Activated naive CD4-positive, alpha-beta T cell treated with anti-CD3 and anti-CD28 coated beads, Interleukin-2, amount 10 ng/mL, durations not matched to agents 7 days and 5 days (primary cell): ENCODE measurements at places on chromosomes 7 and 10.
A peak's percentile ranks its signal among the peaks of the same experiment; 100 is the strongest.

- peak; percentile 19 for DNase-seq
These were observed 100.7 kb downstream of the NKX6-2 start for GRCh38 chr10:132685101-132685891.

DNA sequence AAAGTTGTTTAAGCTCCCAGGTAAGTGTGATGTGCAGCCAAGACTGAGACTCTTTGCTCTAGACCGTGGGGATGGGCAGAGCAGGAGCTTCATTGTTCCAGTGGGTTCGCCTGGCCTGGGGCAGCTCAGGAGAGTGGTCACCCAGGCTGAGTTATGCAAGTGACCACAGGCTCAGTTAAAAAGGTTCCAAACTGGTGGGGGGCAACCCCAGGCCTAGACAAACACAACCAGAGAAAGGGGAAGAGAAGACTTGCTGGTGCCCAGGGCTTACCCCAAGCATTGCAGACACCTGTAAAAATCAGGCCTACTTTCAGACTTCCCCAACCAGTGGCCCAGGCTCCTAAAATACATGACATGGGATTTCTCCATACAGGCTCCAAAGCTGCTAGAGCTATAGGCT lies 21.6 kb downstream of the CREB3L2 start:
- no peak for DNase-seq

DNA sequence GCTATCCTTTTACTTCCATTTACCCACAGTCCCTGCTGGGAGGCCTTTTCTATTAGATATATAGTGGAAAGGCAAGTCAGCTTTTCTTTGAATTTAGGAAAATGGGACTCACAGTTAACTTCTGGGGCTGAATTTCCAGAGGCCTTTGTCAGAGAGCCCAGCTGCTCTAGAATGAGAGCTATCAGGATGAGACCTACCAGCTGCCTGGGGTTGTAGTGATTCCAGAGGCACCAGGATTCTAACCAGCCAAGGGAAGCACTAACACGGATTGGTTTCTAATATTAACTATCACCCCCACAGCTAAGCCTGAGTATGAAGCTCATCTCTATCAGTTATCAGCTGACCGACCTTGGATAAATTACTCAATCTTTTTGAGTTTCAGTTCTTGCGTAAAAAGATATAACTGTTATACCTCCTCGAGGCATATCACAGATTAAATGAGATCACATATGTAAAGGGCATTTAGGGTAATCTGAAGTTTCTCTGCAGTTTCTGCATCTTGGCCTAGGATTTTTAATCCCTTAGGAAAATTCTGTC lies 56.6 kb upstream of the CALD1 start:
- no peak for DNase-seq

DNA sequence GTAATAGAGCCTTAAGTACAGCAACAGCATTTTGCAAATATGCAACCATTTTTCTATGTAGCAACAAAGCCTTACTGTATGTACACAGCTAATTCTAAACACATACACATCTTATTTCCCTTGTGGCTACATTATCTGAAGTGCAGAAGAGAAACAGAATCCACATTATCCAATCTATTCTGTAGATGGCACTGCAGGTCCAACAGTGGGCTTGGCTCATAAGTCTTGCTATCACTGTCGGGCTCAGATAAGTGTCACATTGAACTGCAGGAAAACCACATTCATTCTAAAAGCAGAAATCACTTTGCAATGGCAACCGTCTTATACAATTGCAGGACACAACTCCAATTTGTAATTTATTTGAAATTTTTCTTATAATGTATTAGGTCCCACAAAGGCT lies 109.8 kb upstream of the NOBOX start:
- no peak for DNase-seq

- no peak for DNase-seq
These were observed 6.3 kb upstream of the CD36 start for GRCh38 chr7:80632139-80632538.

GRCh38 chr7:121739465-121739864 lies 133.5 kb upstream of the PTPRZ1 start:
- no peak for DNase-seq

- no peak for DNase-seq
These were observed 266.1 kb downstream of the GLI3 start for GRCh38 chr7:41970941-41971340.

- DNase-seq = no peak
These were observed 241.7 kb downstream of the IPMK start for GRCh38 chr10:58026036-58026435.

DNA sequence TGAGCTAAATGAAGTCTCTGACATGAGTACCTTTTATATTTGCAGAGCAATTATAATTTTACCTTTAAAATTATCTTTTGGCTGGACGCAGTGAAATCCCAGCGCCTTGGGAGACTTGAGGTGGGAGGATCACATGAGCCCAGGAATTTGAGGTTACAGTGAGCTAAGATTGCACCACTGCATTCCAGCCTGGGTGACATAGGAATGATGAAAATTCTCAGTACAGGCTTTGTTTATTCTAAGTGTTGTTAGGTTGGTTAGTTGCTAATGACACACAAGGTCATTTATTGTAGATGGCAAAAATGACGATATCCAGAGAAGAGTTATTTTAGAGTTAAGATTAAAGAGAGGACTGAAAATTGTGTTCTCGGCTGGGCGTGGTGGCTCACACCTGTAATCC lies 87.6 kb downstream of the XRCC2 start:
- no peak for DNase-seq

DNA sequence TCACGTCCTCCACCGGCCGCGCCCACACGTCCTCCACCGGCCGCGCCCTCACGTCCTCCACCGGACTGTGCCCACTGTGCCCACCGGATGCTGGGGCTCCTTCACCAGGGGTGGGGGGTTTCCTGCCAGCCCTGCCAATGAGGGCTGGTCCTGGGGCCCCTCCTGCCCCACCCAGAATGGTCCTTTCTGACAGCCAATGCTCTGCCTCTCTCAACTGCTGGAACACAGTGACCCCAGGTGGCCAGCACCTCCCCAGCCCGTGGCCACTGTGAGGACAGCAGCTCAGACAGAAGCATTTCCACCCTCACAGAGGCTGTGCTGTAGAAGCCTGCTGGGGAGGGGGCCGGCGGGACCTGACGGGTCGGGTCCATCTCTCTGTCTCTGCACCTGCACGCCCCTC lies 90.1 kb upstream of the DNAAF5 start:
- DNase-seq = peak; percentile 54

DNA sequence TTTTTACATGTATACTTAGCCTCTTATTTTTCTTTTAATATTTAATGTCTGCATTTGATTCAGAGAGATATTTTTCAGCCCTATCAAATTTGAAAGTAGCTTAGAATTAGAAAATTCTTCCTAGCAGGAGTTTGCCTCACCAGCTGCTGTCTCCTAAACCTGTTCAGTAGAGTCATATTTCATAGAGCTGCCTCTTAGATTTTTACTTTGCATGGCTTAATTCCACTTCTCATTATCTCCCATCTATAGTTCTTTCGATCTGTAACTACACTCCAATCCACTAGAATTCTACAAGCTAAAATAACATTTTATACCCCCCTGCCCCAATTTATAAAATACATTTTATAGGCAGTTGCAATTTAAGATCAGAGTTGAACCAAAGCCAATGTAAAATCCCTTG lies 227.0 kb downstream of the ANK3 start:
- no peak for DNase-seq

- no peak for DNase-seq
These were observed 27.1 kb downstream of the PARP12 start for GRCh38 chr7:140035400-140036223.

- no peak for DNase-seq
These were observed 159.5 kb upstream of the KLF14 start for GRCh38 chr7:130893441-130893894.

- no peak for DNase-seq
These were observed 41.3 kb upstream of the TCERG1L start for GRCh38 chr10:131352765-131353290.

- DNase-seq = no peak
These were observed 179.4 kb downstream of the ARID5B start for GRCh38 chr10:62080905-62081304.

DNA sequence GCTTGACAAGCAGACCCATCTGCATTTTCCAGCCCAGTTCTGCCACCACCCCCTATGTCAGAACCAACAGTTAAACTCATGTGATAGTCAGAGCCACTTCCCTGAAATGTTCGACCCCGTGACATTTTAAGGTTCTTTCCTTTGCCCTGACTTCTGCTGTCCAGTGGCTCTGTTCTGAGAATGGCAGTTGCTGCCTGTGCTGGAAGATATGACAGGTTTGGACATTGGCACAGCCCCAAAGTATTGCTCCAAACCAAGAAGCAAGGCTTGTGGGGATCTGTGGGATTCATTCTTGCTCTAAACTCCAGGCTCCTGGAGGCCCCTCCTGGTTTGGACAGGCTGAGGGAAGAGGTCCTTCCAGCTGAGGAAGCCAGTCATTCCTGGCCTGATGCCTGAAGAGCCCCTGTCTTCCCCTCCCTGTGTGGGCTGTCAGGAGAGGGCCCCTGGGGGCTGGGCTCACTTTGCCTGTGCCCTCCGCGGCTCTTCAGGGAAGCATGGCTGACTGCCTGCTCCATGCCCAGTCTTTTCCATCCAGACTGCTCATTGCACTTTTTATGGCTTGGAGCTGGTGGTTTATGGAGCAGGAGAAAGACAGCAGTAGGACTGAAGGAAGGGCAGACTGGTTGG lies 138.0 kb downstream of the CDH23 start:
- DNase-seq = no peak

GRCh38 chr7:35988105-35988504 lies 164.9 kb upstream of the EEPD1 start:
- no peak for DNase-seq

GRCh38 chr10:104391150-104391968 lies 37.7 kb downstream of the CFAP58 start:
- DNase-seq = no peak

- no peak for DNase-seq
These were observed 12.7 kb upstream of the DNMBP start for GRCh38 chr10:100022403-100022802.

DNA sequence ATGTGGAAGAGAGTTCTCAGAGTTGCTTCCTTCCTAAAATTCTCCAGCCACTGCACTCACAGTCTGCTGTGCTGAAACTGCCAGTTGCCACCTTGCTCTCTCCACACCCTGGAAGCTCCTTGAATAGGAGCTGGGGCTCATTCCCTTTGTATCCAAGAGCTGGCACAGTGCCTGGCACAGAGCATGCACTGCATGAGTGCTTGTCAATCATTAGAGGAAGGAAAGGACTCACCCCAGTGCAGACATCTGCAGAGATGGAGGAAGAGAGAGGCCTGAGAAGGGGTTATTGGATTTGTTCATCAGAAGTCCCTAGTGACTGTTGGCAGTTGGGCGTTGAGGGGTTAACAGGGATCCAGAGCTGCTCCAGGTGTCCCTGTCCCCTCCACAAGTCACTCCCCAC lies 41.7 kb upstream of the DUSP5 start:
- DNase-seq = no peak

- no peak for DNase-seq
These were observed 110.4 kb downstream of the RAMP3 start for GRCh38 chr7:45268013-45268412.

DNA sequence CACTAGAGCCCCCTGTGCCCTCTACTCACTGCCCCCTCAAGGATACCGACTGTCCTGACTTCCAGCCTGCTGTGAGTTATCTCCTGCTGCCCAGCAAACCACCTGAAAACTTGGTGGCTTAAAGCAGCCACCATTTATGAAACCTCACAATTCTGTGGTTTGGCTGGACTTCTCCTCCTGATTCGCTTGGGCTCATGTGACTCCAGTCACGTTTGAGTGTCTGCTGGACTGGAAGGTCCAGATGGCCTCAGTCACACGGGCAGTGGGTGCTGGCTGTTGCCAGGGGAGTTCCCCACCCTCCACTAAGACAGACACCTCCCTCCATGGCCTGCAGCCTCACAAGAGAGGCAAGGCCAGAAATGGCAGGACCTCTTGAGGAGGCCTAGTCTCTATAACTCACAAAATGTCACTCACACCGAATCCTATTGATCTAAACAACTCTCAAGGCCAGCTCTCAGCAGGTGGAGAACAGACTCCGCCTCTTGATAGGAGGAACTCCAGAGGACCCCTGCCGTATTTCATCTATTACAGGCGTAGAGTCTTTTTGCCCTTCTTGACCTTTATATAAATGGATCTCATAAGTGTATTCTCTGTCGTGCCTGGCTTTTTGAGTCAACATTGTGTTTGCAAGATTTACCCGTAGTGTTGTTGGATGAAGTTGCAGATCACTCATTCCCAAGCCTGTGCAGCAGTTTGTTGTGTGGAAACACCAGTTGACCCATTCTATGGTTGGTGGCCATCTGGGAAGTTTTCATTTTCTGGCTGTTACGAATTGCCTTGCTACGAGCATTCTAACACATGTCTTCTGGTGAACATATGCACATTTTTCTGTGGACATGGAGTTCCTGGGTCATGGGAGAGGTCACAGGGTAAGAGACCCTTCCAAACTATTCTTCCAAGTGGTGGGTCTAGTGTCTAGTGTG lies 48.3 kb downstream of the ZMIZ1 start:
- DNase-seq = no peak

DNA sequence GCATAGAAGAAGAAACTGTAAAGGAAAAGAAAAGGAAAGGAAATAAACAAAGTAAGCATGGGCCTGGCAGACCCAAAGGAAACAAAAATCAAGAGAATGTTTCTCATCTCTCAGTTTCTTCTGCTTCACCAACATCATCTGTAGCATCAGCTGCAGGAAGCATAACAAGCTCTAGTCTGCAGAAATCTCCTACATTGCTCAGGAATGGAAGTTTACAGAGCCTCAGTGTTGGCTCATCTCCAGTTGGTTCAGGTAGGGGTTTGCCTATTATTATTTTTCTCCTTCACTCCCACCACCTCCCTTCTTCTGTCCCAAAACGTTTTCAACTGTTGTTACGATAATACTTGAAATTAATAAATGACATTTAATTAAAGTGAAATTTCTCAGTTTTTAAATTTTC lies 139.6 kb downstream of the MLLT10 start:
- DNase-seq = no peak

- DNase-seq = no peak
These were observed 79.9 kb downstream of the PRKAG2 start for GRCh38 chr7:151796871-151797537.

DNA sequence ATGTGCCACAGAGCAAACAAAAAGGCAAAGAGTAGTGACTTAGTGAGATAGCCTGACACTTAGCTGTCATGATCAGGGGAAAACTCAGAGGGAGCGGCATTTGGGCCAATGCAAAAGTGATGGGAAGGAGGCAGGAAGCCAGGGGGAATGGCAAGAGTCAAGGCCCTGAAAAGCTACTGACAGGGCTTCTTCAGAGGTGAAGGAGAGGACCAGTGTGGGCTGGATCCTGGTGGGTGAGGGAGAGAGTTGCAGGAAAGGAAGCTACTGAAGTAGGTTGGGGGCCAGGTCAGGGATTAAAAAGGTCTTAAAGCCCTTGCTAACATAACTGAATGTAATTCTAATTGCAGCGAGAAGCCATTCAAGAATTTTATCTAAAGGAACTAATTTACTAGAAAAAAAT lies 117.0 kb downstream of the AASS start:
- no peak for DNase-seq

- no peak for DNase-seq
These were observed 252.0 kb downstream of the ELMO1 start for GRCh38 chr7:37196676-37197075.

- no peak for DNase-seq
These were observed 31.1 kb downstream of the ADARB2 start for GRCh38 chr10:1706256-1706655.
